ENCODE measurements at places on chromosomes 12 and 14.

DNA sequence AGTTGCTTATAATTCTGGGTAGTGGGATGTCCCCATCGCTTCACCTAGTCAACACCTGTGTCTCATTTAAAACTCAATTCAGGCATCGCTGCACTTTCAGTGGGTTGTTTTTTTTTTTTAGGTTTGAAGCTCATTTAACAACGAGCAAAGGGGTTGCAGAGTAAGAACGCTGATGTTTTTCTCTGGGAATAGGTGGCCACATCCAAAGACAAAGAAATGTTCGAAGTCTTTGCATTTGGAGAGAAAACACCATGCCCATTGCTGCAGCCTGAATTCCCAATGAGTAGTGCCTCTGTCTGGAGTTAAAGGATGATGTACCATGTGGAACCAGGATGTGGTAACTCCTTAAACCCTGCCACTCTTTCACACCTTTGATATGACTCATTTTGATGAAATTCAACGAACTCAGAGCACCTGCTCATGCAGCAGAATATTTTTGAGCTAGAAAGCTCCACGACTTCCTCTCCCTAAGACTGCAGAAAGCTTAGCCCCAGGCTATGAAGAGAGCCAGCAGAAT lies 35.1 kb upstream of the BATF start:
- DNase-seq: no peak

GRCh38 chr14:104968541-104969401 lies 9.4 kb downstream of the AHNAK2 start:
- peak; percentile 38 for DNase-seq

DNA sequence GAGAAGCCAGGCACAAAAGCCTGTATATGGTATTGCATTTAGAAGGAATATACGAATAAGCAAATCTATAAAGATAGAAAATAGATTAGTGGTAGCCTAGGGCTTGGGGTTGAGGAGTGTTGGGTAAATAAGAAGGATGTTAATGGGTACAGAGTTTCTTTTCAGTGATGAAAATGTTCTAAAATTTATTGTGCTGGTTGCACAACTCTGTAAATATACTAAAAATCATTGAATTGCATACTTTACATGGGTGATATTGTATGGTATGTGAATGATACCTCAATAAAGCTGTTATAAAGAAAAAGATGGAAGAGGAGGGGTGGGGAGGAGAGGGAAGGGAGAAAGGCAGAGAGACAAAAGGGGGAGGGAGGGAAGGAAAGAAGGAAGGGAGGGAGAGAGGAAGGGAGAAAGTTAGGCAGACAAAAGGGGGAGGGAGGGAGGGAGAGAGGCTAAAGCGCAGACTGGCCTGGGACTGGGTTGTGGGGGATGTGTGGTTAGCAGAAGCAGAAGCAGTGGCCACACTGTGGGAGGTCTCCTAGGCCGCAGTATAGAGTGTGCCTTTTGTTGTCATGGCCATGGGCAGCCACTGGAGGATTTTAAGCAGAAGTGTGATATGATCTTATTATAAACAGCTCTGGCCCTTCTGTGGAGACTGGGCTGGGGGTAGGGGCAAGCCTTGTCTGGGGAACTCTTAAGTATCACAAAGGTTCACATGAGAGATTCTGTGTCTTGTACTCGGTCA lies 73.6 kb upstream of the ELK3 start:
- peak; percentile 9 for DNase-seq

GRCh38 chr12:121114806-121115205 lies 17.9 kb upstream of the P2RX7 start:
- DNase-seq: no peak

DNA sequence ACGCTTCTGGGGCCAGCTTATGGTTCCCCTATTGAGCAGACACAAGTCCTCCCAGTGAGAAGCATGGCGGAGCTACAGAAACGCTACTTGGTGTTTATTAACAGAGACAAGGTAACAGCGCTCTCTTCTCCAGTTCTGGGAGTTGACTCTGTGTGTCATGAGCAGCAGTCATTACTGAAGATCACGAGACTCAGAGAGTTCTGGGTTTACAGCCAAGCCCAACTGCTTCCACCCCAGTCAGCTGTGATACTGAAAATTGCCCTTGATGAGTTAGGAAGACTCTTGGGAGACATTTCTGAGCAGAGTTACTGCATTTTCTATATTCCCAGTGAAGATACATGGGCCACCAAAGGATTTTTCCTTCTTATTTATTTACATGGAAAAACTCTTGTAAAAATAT lies 48.6 kb downstream of the CFAP251 start:
- peak; percentile 24 for DNase-seq

DNA sequence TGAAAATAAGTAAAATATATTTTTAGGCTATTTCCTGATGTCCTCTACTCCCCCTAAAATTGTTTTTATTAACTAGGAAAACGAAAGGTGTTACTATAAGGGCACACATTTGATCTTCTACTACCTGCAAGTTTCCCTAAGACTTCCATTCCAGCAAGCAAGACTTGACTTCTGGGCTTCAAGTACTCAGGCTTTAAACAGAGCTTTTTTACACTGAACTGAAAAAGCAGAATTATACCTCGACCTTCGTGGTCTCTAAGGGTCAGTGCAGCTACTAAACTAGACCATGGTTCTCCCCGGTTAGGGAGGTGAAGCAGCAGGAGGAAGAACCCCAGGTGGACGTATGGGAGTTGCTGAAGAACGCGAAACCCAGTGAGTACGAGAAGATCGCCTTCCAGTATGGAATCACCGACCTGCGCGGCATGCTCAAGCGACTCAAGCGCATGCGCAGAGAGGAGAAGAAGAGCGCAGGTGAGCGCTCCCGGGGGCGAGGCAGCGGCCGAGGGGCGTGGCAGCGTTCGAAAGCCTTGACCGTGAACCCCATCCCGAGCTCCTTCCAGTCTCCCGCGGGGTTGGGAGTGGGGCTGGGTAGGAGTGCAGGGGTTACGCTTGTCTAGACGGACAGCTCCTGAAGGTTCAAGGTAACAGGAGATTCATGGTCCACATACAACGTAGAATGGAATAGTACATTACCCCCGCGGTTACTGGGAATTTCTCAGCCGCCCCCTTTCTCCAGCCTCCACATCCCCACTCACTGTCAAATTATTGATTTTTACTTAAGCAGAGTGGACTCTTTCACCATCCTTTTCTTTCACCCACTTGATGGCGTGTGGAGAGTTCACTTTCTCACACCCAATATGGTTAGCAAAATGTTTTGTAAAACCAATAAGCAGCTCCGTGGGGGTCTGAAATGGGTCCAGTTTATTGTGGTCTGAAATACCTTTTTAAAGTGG lies 47.6 kb downstream of the MYBPC1 start:
- no peak for DNase-seq

DNA sequence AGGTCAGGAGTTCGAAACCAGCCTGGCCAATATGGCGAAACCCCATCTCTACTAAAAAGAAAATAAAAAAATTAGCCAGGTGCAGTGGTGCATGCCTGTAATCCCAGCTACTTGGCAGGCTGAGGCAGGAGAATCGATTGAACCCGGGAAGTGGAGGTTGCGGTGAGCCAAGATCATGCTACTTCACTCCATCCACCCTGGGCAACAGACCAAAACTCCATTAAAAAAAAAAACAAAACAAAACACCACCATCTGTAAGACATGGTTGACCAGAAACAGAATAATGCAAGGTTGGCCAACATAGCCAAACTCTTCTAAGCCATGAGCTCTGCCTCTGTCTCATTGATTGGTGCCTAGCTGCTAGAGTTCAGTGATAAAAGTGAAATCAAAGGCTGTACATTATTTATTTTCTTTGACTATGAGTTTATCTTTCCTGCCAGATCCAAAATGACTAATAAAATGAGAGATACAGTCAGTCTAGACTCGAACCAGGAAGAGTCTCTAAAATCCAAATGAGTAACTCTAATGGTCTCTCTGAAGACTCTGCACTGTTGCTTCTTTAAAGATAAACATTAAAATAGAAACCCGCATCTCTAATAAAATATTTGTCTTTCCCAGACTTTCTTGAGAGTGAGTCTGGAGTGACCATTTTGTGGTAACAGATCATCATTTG lies 404.7 kb downstream of the DAD1 start:
- DNase-seq: peak; percentile 61

GRCh38 chr14:78758333-78758732 lies 588.2 kb downstream of the NRXN3 start:
- DNase-seq: peak; percentile 19

DNA sequence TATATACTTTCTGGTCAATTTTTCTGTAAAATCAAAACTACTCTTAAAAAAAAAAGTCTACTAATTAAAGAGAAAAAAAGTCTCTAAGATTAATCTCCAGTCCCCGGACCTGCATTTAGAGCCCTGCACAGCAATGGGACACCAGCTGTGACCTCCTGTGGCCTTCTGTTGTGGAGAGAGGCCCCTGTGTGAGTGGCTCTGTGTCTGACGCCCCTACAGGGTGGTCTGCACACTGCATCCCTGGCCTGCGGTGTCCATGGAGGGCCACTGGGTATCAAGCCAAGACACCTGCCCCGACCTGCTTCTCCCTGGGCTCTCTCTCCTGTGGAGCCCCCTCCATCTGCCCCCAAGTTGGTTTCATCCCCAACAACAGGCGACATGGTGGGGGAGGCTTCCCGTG lies 248.0 kb upstream of the DIO3 start:
- DNase-seq: no peak

DNA sequence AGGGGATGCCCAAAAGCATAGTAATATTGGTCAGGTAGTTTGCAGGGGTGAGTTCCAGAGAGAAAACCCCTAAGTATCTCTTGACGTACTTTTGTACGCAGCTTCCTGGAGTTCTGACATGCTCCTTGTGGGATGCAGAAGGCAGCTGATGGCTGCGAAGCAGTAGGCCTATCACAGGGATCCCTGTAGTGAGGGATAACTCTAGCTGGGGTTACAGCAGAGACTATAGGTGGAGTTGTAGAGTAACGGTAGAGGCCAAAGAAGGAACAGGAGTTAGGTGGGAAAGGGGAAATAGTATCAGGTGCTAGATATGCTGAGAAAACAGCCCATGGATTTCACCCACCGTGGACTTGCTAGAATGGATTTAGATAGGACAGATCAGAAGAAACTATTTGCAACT lies 37.3 kb downstream of the MGST1 start:
- DNase-seq: no peak

GRCh38 chr14:45112896-45113781 lies 21.1 kb downstream of the FKBP3 start:
- DNase-seq: no peak

DNA sequence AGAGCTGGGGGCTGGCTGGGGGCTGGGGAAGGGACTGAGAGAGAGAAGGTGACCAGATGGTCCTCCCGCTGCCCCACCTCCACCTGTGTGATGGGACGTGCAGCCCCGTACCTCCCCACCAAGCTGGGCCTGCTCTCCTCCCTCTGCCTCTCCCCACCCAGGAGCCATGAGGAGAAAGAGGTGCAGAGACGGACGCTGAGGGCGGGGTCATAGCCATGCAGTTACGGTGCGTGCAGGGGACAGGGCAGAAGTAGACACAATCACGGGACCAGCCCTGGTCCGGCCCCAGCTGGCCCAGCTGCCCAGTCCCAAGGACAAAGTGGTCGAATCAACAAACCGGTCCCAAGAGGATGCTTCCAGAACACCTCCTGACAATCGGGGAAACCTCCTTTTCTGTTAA lies 33.2 kb downstream of the RFLNA start:
- no peak for DNase-seq

DNA sequence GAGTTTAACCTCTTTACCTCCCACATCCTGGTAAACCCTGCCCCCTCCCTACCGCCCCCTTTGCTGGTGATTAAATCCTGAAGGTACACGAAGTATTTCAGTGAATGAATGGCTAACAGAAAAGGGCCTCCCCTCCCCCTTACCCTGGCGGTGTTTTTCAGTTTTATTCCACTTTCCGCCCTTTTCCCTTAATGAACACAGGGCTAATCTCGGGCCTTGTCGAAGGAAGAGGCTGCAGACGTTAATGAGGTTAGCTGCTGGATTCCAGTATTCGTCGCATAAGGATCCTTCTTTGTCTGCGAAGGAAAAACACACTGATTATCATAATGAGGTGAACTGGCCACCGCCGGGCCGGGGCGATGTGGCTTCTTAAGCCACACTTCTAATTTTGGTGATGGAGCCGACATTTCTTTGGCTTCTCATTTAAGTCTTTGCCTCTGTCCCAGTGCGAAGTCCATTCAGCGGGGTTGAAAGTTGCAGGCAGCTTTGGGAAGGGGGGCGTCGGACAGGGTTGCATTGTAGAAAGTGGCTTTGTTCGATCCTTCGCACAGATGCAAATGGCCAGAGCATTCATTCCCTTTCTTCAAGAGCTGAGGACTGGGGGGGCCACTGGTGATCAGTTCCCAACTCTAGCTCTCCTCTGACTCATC lies 6.5 kb downstream of the MEG3 start:
- DNase-seq: no peak

DNA sequence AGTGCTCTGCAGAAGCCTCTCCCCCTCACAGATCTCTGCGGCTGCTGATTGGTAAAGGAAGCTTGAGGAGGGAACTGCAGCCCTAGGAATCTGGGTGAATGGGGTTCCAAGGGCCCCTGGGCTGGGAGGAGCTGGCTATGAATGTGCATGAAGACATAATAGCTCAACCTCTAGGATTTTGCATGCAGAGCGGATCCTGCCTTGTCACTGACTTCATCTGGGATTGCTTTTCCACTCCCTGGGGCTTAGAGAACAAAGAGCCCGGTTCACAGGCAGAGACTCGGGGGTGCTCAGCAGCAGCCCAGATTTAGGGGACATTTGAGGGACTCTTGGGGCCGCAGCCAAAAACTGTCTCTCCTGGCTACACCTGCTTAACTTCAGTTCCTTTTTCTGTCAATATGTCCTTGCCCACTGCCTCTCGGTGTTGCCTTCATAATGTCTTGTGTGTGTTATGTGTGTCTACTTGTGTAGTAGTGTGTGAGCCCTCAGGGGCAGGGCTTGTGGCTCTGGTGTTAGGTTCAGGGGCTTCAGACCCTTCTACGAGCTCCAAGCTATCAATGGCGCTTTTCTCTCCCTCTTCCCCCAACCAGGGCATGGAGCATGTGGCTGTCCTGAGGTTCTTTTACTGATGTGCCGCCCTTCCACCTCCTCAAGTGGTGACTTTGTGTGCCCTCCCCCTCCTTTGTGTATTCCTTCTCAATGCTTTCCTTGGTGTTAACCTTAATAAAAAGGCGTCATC lies 1.9 kb downstream of the CCDC184 start:
- DNase-seq: peak; percentile 17

GRCh38 chr14:23380197-23380914 lies 3.5 kb downstream of the CMTM5 start:
- no peak for DNase-seq

- no peak for DNase-seq
These were observed 73.9 kb downstream of the ARL6IP4 start for GRCh38 chr12:123054371-123054770.

GRCh38 chr14:89465876-89466275 lies 48.8 kb upstream of the FOXN3 start:
- DNase-seq: no peak

GRCh38 chr14:54908190-54908589 lies 5.6 kb upstream of the GCH1 start:
- no peak for DNase-seq

All from fibroblast of skin of right biceps (primary cell).